ENCODE measurements at places on chromosomes 7 and 10. TPM values are rescaled to one million over a fixed set of nuclear protein-coding genes. Genes with fewer than 3 reads are reported as not detected.

GRCh38 chr10:49307921-49308320 lies 9.0 kb downstream of the C10orf71 start:
- no peaks in the 10 kb centered on the region for H3K27me3 ChIP-seq
- H3K27ac ChIP-seq, result no peak overlapping the region
- no peak for DNase-seq

DNA sequence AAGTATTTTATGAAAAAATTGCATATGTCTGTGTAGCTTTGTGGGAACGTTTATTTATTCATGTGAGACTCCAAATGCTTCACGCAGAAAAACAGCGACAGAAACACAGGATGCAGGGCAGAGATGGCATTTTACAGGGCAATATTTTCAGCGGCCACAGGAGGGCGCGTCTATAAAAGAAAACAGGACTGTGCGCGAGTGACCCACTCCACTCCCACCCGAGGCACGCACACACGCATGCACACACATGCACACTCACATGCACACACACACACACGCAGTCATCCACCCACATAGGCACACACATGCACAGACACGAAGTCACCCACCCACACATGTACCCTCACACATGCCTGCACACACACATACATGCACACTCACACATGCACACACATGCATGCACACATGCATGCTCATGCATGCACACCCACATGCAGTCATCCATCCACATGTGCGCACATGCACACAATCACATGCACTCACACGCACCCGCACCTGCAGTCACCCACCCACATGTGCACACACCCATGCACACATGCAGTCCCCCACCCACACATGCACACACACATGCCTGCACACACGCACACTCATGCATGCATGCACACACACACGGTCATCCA lies 96.3 kb downstream of the DNAJB6 start:
- no peak for DNase-seq
- no peaks in the 10 kb centered on the region for H3K36me3 ChIP-seq
- H3K4me1 ChIP-seq, result peaks cover 6% of the 10 kb centered on the region
- no peak overlapping the region for H3K4me3 ChIP-seq

DNA sequence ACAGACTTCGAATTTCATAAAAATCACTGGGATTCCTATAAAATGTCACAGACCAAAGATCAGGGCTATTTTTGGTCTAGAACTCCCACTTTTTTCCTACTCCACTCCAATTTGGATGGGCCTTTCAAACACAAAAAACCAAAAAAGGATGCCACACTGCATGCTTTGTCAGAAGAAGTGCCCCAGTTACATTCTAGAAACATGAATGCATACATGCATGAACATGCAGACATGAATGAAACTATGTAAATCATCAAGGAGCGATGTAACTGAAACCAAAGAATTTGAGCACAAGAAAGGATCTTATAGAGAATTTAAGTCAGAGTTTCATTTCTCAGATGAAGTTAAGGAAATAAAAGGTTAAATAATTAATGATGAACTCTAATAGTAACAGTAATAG lies 31.8 kb upstream of the FAM133B start:
- DNase-seq, result no peak
- peaks cover 49% of the 10 kb centered on the region for H3K4me1 ChIP-seq
- no peaks in the 10 kb centered on the region for H3K27me3 ChIP-seq
- H3K4me3 ChIP-seq, result peak overlapping the region; percentile 19

SYT15 gene
- 0.07 TPM for polyA plus RNA-seq

DNA sequence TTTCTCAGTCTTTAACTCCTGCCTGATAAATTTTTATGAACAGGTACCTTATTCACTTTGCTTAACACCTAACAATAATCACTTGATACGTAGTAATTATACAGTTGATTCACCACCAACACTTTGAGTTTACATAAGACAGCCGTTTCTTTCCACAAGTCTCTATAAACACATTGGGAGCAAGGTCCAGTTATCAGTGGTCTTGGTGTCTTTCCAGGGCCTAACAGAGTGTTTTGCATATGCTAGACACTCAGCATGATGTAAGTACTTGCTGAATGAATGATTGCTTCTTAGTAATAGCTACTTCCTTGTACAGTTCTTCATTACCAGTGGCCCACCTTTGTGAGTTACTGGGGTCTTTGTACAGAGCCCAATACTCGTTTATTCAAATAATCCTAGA lies 6.4 kb downstream of the CLDN12 start:
- H3K4me1 ChIP-seq, result peaks cover 12% of the 10 kb centered on the region
- H3K4me3 ChIP-seq, result no peak overlapping the region
- no peak for DNase-seq
- peaks cover 17% of the 10 kb centered on the region for H3K36me3 ChIP-seq
- no peaks in the 10 kb centered on the region for H3K27me3 ChIP-seq

DNA sequence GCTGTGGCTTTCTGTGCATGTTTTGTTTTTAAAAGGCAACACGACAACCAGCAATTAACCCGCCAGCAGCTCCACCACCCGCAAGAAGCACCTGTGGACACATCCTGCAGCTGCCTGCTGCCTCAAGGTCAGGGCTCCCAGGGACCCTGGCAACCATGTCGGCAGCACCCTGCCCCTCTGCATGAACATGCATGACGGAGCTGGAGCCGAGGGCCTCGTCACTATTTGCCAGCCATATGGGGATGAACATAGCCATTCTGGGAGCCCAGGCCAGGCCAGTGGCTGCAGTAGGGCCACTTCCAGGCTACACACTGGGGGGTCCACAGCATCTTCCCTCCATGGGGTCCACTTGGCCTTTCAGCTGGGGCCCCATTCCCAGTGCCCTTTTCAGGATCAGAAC lies 52.9 kb downstream of the CAMK2B start:
- H3K36me3 ChIP-seq, result no peaks in the 10 kb centered on the region
- H3K27ac ChIP-seq, result no peak overlapping the region
- H3K4me1 ChIP-seq, result no peaks in the 10 kb centered on the region
- H3K4me3 ChIP-seq, result no peak overlapping the region

- peaks cover 24% of the 10 kb centered on the region for H3K27me3 ChIP-seq
- DNase-seq, result no peak
- no peak overlapping the region for H3K4me3 ChIP-seq
- no peaks in the 10 kb centered on the region for H3K4me1 ChIP-seq
Observed at GRCh38 chr10:93189944-93190343, 116.3 kb downstream of the CYP26A1 start.

- no peaks in the 10 kb centered on the region for H3K27me3 ChIP-seq
- H3K4me1 ChIP-seq, result peaks cover 4% of the 10 kb centered on the region
- H3K4me3 ChIP-seq, result no peak overlapping the region
- DNase-seq, result no peak
- no peaks in the 10 kb centered on the region for H3K36me3 ChIP-seq
Observed at GRCh38 chr7:34838329-34838728, 180.3 kb downstream of the NPSR1 start.

DNA sequence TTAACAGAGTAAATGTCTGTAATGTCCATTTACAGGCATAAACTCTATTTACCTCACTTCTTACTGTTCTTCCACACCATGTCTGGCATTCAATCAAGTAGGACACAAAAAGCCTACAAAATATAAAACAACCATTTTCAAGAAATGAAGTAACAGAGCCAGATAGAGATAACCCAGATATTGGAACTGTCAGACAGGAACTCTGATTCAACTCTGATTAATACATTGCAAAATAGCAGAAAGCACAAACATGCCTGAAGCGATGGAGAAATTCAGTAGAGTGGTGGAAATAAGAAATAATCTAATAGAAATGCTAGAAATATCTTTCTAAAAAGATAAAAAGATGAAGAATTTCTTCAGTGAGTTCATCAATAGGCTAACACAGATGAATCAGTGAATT lies 964.4 kb downstream of the PCDH15 start:
- DNase-seq, result no peak
- no peak overlapping the region for H3K4me3 ChIP-seq
- H3K27ac ChIP-seq, result no peak overlapping the region
- H3K4me1 ChIP-seq, result peaks cover 6% of the 10 kb centered on the region

ADRB1 gene
- 0.07 TPM for polyA plus RNA-seq

GRCh38 chr10:2681891-2682290 lies 385.5 kb upstream of the PFKP start:
- H3K27ac ChIP-seq, result no peak overlapping the region
- H3K36me3 ChIP-seq, result no peaks in the 10 kb centered on the region
- H3K4me3 ChIP-seq, result no peak overlapping the region
- no peaks in the 10 kb centered on the region for H3K27me3 ChIP-seq
- no peak for DNase-seq
- no peaks in the 10 kb centered on the region for H3K4me1 ChIP-seq

GDF2 gene
- polyA plus RNA-seq, result not detected

IDI2 gene
- polyA plus RNA-seq, result not detected

PON1 gene
- polyA plus RNA-seq, result not detected

DNA sequence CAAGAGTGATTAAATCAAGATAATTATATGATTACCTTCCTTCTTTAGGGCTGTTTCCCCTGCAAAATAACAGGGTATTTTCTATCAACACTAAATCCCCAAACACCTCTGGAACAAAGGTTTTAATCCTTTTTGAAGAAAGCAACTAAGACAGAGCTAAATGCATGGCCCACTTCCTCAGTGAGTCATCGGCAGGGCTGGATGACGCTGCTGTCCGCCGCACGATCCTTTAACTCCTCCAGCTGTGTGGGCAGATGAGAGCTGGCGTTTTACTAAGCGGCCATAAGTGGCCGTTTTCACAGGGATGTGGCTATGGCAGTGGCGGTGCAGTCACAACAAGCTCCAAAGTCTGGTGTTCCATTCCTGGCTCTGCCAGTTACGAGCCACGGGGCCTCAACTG lies 76.0 kb upstream of the C1QL3 start:
- no peak overlapping the region for H3K27ac ChIP-seq
- no peak overlapping the region for H3K4me3 ChIP-seq
- no peaks in the 10 kb centered on the region for H3K27me3 ChIP-seq
- H3K36me3 ChIP-seq, result no peaks in the 10 kb centered on the region
- no peak for DNase-seq

GRCh38 chr7:128084896-128085608 lies 53.8 kb upstream of the LRRC4 start:
- no peak for DNase-seq
- no peaks in the 10 kb centered on the region for H3K4me1 ChIP-seq
- no peak overlapping the region for H3K4me3 ChIP-seq
- no peak overlapping the region for H3K27ac ChIP-seq
- peaks cover 40% of the 10 kb centered on the region for H3K36me3 ChIP-seq

SMC3 gene
- polyA plus RNA-seq, result 6.2 TPM

NPSR1 gene
- polyA plus RNA-seq, result not detected

GRCh38 chr7:4665661-4666060 lies 16.4 kb upstream of the FOXK1 start:
- H3K4me3 ChIP-seq, result no peak overlapping the region
- no peaks in the 10 kb centered on the region for H3K36me3 ChIP-seq
- H3K27me3 ChIP-seq, result no peaks in the 10 kb centered on the region

GRCh38 chr7:38222481-38223096 lies 44.5 kb downstream of the STARD3NL start:
- H3K36me3 ChIP-seq, result peaks cover 9% of the 10 kb centered on the region
- H3K4me3 ChIP-seq, result no peak overlapping the region
- DNase-seq, result peak; percentile 19
- H3K27ac ChIP-seq, result no peak overlapping the region
- no peaks in the 10 kb centered on the region for H3K4me1 ChIP-seq

OR6V1 gene
- not detected for polyA plus RNA-seq

DNA sequence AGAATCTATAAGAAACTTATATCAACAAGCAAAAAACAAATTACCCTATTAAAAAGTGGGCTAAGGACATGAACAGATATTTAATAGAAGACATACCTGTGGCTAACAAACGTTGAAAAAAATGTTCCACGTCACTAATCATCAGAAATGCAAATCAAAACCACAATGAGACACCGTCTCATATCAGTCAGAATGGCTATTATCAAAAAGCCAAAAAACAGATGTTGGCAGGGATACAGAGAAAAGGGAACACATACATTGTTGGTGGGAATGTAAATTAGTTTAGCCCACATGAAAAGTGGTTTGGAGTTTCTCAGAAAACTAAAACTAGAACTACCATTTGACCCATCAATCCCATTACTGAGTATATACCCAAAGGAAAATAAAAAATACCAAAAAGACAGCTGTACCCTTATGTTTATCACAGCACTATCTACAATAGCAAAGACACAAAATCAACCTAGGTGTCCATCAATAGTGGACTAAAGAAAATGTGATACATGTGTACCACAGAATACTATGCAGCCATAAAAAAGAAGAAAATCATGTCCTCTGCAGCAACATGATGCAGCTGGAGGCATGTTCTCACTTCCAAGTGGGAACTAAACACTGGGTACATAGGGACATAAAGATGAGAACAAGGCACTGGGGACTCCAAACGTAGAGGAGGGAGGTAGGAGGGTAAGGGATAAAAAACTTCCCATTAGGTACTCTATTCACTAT lies 83.8 kb upstream of the TMEM168 start:
- H3K4me3 ChIP-seq, result no peak overlapping the region
- no peaks in the 10 kb centered on the region for H3K27me3 ChIP-seq
- DNase-seq, result no peak
- no peaks in the 10 kb centered on the region for H3K4me1 ChIP-seq
- H3K27ac ChIP-seq, result no peak overlapping the region

- H3K4me3 ChIP-seq, result no peak overlapping the region
- H3K27me3 ChIP-seq, result no peaks in the 10 kb centered on the region
- peak; percentile 28 for DNase-seq
- peaks cover 5% of the 10 kb centered on the region for H3K4me1 ChIP-seq
- H3K36me3 ChIP-seq, result no peaks in the 10 kb centered on the region
- H3K27ac ChIP-seq, result no peak overlapping the region
Observed at GRCh38 chr7:115004121-115004520, 82.2 kb downstream of the MDFIC start.

ZNF727 gene
- 0.05 TPM for polyA plus RNA-seq

- no peaks in the 10 kb centered on the region for H3K27me3 ChIP-seq
- DNase-seq, result no peak
- peaks cover 7% of the 10 kb centered on the region for H3K4me1 ChIP-seq
- no peaks in the 10 kb centered on the region for H3K36me3 ChIP-seq
- H3K4me3 ChIP-seq, result no peak overlapping the region
Observed at GRCh38 chr10:21976739-21977138, 26.8 kb downstream of the DNAJC1 start.

DNA sequence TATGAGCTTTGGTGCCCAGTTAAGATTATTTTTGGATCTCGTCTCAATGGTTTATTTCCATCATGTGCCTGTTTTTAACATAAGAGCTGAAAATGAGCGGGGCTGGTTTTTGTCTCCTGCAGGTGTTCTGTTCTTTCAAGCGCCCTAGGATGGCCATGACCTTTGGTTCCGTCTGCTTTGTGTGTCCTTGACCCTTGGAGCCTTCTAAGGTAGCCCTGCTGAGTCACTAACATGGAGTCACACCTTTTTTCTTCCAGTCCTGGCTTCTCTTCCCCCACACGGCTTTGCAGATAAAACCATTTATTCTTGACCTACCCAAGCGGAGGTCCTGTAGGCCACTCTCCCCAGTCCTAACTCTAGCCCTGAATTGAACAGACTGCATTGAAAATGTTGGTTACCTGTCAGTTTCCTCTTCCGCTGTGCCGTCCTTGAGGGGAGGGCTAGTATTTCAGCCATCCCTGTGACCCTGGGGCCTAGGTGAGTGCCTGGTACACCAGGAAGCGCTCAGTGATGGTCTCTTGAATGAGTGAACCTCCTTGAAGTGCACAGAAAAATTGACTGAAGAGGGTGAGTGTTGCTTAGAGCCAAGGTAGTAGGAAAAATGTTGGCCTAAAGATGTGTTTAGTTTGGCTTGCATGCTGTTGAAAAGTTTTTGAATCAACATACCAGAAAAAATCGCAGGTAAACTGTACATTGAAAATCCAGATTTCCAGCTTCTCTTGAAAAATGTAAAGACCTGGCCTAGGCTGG lies 48.0 kb downstream of the CAMK1D start:
- no peaks in the 10 kb centered on the region for H3K4me1 ChIP-seq
- no peaks in the 10 kb centered on the region for H3K27me3 ChIP-seq
- no peak overlapping the region for H3K4me3 ChIP-seq
- DNase-seq, result no peak
- no peaks in the 10 kb centered on the region for H3K36me3 ChIP-seq

RHOBTB1 gene
- polyA plus RNA-seq, result 5.5 TPM

GRCh38 chr7:81159402-81159801 lies 240.6 kb upstream of the SEMA3C start:
- no peak overlapping the region for H3K4me3 ChIP-seq
- no peak for DNase-seq
- H3K27ac ChIP-seq, result no peak overlapping the region
- H3K4me1 ChIP-seq, result no peaks in the 10 kb centered on the region
- no peaks in the 10 kb centered on the region for H3K36me3 ChIP-seq

Data from keratinocyte (primary cell).